ENCODE measurements at places on chromosomes 4 and X.

DNA sequence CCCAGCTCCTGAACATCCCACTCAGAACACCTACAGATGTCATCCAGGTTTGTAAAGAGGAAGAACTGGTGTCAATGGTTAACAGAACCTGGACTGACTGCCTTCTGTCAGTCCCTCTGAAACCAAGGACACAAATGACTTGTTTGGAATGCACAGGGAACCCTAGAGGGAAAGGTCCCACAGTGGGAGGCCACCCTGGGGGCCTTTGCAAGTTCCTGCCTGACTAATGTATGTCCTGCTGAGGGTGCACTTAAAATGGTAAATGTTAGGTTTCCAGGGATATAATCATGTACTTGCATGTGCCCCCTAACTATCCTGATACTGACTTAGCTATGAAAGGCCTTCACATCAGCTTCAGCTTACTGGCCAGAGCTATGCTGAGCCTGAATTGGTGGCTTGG, 15.0 kb upstream of the XAGE2 start:
- no peak for DNase-seq

GRCh38 chr4:138035781-138036258, 206.3 kb downstream of the SLC7A11 start:
- DNase-seq = no peak

GRCh38 chr4:72320223-72320948, 248.6 kb downstream of the ADAMTS3 start:
- no peak for DNase-seq

GRCh38 chr4:2802618-2803531, 10.0 kb downstream of the SH3BP2 start:
- no peak for DNase-seq

DNA sequence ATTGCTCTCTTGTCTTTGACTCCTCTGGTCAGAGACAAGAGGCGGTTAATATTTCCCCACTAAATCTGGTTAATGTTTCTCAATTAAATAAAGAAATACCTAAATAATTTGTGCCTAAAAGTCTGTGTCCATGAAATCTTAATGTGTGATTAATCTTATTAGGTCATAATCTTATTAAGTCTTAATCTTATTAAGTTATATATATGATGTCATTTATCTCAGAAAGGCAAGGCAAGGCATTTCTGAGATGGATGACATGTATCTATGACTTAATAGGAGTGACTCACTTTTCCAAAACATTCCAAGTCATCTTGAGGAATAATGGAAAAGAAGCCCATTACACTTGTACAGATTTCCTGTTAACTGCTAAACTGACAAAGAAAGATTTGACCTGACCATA, 74.7 kb downstream of the TRAM1L1 start:
- DNase-seq = no peak

- DNase-seq = no peak
These were observed 340.9 kb upstream of the CTSO start for GRCh38 chr4:156294577-156294976.

GRCh38 chr4:74878323-74878722, 54.6 kb upstream of the PARM1 start:
- DNase-seq = no peak

DNA sequence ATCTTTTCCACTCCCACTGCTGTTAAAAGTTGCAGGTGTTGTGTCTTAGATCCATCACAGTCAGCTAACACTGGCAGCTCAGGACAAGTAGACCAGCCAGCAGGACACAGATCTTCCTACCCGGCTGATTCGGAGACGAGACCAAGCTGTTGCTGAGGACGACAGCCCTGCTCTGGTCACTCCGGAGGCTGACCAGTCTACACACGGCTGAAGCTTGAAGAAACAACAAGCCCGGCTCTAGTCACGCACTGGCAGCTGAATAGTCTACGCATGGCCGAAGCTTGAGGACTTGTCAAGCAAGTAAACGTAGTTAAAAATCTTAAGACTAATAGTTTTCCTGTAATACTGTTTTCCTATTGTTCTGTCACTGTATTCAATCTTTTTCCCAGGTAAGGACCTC, 1.8 kb downstream of the ACOX3 start:
- DNase-seq = no peak

GRCh38 chr4:159689526-159689925, 586.6 kb downstream of the RAPGEF2 start:
- no peak for DNase-seq

- DNase-seq = no peak
These were observed 197.9 kb downstream of the SHOX start for GRCh38 chrX:828411-828959.

DNA sequence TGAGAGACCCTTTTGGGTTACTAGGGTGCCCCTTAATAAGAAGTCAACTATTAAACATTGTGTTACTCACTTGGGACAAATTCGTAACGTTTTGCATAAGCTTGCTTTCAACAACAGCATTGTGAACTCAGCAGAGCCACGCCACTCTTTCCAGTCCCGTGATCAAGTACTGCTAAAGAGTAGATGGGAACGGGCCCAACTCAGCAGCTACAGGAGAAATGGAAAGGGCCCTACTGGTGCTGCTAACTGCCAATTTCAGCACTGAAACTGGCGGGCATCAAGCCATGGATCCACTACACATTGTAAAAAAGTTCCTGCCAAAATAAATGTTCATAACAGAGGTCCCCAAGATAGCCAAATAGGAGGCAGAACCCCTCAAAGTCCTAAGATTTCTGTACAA, 19.0 kb upstream of the DHX15 start:
- no peak for DNase-seq

- DNase-seq = no peak
These were observed 288.6 kb downstream of the NAF1 start for GRCh38 chr4:162878096-162878495.

DNA sequence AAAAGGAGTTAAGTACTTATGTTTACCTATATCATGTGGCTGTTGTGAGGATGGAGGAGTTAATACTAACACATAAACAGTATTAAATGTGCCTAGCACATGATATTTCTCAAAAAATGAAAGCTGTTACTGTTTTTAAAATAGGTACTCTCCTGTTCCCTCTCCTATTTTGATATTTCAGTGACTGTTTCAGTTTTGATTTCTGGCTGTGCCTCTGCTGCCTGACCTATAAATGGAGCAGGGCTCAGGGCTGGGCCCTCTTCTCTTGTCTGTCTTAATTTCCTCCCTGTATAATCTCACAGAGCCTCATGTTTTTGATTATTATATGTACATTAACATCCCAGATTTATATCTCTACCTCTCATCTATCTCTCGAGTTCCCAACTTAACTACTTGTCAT, 93.3 kb downstream of the UGT8 start:
- no peak for DNase-seq

- no peak for DNase-seq
These were observed 187.6 kb downstream of the RAPGEF2 start for GRCh38 chr4:159290321-159291030.

DNA sequence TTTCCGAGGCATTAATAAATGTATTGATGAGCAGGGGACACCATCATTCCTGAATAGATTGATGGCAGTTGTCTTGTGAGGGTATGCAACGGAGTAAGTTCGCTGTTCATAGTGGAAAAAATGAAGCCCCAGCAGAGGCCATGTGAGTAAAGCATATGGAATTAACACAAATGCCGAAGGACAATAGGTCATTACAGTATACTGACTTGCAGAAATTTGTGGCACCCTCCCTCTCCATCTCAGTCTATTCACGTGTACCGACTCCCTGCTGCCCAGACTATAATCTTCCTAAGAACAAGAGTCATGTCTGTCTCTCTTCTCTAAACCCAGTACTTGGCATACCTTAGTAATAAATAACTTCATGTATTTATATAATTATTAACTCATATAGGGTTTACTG, 47.1 kb upstream of the PCDH10 start:
- no peak for DNase-seq

- no peak for DNase-seq
These were observed 345.1 kb downstream of the INPP4B start for GRCh38 chr4:142500966-142501365.
